Stimulated activated CD8-positive, alpha-beta memory T cell treated with anti-CD3 and anti-CD28 coated beads, Interleukin-15, amount 100 ng/mL, for 48 hours (primary cell): ENCODE measurements at places on chromosomes 4 and X.
A peak's percentile ranks its signal among the peaks of the same experiment; 100 is the strongest.

- no peak for DNase-seq
These were observed 32.2 kb downstream of the PLS3 start for GRCh38 chrX:115592997-115593734.

DNA sequence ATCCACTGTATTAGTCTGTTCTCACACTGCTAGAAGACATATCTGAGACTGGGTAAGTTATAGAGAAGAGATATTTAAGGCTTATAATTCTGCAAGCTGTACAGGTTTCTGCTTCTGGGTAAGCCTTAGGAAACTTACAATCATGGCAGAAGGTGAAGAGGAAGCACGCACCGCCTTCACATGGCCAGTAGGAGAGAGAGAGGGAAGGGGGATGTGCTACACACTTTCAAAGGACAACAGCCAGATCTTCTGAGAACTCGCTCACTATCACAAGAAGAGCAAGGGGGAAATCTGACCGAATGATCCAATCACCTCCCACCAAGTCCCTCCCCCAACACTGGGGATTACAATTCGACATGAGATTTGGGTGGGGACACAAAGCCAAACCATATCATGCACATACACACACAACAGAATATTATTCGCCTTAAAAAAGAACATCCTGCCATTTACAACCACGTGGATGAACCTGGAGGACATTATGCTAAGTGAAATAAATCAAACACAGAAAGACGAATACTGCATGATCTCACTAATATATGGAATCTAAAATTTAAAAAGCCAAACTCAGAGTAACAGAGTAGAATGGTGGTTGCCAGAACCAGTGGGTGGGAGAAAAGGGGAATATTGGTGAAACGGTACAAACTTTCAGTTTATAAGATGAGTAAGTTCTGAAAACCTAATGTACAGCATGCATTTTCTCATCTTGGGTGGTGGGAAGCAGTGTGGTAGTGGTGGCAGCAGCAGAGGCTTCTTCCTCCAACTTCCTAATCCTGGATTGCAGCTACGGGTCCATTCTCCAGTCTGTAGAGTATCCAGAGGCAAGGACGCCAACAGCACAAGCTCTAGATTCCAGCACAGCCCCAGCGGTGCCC, 12.8 kb downstream of the FRYL start:
- DNase-seq, result no peak

DNA sequence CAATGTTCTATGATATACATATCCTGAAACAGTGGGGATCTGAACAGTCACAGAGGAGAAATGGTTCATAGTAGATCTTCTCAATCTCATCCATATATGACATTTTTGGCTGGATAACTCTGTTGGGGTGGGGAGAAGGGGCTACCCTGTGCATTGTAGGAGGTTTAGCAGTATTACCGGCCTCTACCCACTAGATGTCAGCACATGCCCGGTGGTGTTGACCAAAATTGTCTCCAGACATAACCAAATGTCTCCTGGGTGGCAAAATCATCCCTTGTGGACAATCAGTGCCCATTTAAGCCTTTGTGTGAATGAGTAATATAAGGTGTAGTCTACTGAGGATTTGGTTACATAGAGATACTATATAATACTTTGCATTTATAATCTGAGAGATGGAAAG, 89.9 kb downstream of the PLS3 start:
- peak; percentile 17 for DNase-seq

DNA sequence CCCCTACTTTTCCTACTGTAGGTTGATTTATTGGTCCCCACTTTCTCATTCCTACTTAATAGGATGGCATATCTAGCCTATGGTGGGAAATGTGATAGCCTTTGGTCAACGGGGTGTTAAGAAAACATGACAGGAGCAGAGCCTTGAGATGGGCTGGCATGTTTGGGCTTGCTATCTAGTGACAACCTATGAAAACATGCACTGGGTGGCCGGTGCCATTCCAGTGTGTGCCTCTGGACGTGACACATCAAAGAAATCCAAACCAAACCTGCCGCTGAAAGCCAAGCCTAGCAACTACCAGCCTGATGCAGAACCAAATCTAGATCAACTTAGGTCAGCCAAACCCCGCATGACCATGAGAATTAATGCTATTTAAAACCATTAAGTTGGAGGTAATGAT, 317.6 kb downstream of the DMD start:
- no peak for DNase-seq

DNA sequence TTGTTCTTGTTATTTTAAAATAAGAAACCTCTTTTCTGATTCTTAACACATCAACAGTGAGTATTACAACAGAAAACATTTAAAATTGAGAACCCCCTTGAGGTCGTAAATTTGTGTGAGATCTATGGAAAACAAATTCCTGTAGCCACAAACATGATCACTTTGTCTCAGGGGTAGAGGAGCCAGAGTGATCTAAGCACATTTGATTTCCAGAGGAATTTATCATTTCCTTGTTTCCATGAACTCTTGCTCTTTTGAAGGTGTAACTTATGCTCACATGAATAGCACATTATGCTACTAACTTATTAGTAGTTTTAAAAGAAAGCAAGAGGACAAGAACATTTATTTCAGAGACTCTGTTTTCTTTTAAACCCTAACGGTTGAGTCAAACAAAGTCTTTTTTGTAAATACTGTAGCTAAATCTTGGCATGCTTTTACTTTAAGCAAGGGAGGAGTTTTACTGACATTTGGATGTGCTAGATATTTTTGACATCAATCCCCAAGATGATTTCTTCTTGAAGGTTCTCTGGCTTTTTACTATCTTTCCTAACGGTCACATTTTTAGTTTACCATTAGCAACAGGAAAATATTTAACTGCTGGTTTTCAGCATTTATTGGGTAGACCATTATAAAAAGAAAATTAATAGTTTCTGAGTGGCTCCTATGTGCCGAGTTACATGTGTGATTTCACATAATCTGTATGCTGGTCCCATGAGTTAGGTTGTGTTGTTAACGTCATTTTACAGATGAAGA, 27.9 kb upstream of the ZCCHC12 start:
- no peak for DNase-seq

DNA sequence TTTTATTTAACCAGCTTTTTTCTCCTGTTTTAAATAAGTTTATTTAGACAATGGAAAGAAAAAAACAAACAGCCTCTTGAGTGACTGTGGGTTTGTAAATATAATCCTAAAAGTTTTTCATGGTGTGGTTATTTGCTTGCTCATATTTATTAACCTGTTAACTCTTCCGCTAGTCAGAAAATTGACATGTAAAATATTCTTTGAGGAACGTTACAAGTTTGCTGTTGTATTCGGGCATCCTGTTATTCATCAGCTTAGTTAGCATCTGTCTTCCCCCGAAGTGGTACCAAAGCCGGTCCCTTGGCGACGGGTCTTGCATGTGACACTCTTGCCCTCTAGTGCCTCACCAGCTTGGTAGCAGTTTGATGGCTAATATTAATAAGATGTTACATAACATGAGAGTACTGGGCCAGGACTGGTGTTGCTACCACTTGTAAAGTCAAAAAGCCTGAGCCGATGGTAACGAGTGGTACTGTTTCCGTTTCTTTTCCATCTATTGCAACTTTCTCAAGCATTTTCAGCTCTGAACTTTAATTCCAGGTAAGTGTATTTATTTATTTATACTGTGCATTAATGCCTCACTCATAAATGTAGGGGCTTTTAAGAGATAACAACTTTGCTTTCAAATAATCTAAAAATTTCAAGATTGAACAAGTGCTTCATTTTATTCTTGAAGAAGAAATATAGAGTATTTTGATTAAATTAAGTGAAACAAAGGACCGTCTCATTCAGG, at the start of gene NDST3:
NDST3 (plus strand) TSS at position 434 of the 733 bp plus-strand sequence. CDS start 19,425 bp downstream, outside the sequence.
- DNase-seq, result no peak

GRCh38 chr4:86640469-86640868, 46.4 kb downstream of the PTPN13 start:
- no peak for DNase-seq

- DNase-seq, result no peak
These were observed 51.0 kb upstream of the CDKN2AIP start for GRCh38 chr4:183393446-183393845.

GRCh38 chr4:151197247-151197646, 79.7 kb upstream of the PRSS48 start:
- no peak for DNase-seq

GRCh38 chr4:136863756-136864155, 668.5 kb downstream of the PCDH18 start:
- DNase-seq, result no peak

DNA sequence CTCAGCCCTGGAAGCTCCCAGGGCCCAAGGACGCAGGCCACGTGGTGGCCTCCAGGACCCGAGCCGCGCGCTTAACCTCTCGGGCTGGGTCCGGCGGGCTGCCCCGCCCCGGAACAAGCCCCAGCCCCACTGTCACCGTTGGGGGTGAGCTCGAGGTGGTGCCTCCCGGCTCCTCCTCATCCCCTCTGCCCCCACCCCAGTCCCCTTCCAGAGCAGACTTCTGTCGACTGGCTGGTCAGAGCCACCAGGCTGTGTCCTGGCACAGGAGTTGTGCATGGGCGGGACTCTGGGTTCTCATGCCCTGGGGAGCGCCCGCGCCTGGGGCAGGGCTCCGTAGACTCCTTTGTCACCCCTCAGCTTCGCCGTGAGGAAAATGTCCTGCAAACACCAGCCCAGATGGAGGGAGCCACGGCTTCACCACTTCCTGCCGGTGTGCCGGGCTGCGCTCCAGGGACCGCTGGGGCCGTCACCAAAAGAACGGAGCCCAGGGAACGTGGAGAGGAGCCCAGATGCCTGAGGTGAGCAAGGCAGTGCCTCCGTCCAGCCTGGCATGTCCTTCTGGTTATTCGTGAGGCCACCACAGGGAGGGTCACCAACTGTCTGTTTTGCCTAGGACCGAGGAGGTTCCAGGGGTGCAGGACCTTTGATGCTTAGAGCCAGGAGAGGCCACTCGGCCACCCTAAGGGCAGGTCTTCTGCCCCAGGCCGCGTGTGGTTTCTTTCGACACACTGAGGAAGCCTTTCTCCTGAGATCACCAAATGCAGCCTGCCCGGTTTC, 7.1 kb upstream of the RGS12 start:
- no peak for DNase-seq

DNA sequence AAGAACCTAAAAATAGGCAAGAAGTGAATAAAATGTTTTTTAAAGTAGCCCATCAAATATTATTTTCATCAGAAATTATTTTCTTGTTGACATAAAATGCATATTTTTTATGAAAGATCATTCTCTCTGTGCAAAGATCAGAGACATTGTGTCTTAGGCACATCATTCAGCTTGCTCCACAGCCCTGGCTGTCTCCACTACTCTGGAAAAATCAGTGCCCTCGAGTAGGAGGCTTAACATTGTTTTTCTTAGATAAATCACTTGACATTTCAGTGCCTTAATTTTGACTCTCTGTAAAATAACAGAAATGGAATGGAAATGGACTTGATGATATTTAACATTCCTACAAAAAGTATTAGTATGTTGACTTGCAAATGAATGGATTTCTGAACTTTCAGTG, 77.9 kb downstream of the FAT4 start:
- no peak for DNase-seq

- DNase-seq, result no peak
These were observed 878.1 kb downstream of the RAPGEF2 start for GRCh38 chr4:159980826-159981468.

DNA sequence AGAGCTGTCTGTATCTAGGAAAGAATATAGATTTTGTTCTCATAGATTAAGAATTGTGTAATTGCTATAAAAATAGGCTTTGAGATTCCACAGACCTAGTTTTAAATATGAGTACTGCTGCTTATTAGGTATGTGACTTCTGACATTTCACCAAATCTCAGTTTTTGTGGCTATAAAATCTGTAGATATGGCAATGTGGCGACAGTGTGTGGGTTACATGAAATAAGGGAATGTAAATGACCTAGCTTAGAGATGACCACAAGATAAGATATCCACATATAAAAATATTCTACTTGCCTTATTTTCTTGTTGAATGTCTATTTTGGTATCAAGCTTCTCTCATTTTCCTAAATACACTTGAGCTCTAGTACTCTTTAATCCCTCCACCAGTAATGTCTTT, 193.8 kb downstream of the UNC5C start:
- no peak for DNase-seq

GRCh38 chrX:109967156-109967555, 35.8 kb upstream of the TMEM164 start:
- DNase-seq, result no peak

GRCh38 chr4:142379277-142380051, 466.6 kb downstream of the INPP4B start:
- no peak for DNase-seq

DNA sequence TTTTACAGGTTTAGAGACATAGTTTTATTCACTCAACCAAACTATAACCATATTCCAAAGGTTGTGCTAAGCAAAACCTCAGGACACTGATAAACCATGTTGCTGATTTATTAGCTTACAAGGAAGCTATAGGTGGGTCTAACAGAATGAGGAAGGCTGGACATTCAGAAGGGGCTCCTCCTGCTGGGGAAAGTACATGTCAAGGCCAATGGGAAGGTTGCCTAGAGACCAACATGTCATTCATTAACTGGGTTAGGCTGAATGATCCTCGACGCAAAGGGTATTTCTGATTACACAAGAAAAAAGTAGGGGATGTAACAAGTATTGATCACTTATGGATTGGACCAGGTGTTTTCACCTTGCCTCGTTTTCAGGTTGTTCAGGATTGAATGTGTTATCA, 30.3 kb downstream of the SLC10A6 start:
- no peak for DNase-seq

- DNase-seq, result no peak
These were observed 178.5 kb downstream of the PACRGL start for GRCh38 chr4:20878806-20879205.

DNA sequence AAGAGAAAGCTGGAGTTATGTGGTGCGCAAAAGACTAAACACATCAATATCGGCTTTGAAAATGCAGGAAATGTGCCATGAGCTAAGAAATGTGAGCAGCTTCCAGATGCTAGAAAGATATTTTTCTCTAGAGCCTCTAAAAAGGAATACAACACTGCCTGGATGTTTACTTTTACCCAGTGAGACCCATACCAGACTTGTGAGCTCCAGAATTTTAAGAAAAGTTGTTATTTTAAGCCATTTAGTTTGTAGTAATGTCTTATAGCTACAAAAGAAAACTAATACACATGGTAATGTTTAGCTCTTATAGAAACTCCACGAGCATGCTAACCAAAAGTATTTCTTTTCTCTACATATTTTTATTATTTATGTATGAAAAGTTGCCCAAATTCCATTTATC, 1389.4 kb downstream of the C4orf33 start:
- no peak for DNase-seq

GRCh38 chr4:168777277-168777965, 232.6 kb downstream of the CBR4 start:
- no peak for DNase-seq

DNA sequence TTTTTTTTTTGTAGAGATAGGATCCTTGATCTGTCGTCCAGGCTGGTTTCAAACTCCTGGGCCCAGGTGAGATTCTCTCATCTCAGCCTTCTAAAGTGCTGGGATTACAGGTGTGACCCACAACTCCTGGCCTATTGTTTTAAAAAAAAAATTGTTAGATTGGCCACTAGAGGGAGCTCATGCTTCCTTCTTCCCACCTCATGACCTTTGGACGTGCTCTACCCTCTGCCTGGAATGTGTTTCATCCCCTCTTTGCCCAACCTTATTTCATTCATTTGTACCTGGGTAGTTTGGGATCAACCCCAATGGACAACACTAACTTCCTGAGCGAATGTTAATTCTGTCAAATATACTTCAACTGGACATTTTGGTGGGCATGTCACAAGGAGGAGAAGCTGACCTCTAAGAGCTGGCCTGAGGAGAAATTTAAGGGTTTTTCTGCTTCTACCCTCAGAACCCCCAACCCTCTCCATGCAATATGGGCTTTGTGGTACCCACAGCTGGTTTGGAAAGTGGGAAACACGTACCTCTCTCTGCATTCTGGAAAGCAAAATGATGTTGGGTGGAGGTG, 6.4 kb downstream of the PPEF2 start:
- DNase-seq, result no peak
